8988T (cell line): ENCODE measurements at places on chromosomes 6 and 20.

- no peak for DNase-seq
Measured at GRCh38 chr6:132669690-132670291, 10.8 kb upstream of the TAAR1 start.

GRCh38 chr6:44563397-44563796 lies 175.9 kb downstream of the CDC5L start:
- DNase-seq: no peak

DNA sequence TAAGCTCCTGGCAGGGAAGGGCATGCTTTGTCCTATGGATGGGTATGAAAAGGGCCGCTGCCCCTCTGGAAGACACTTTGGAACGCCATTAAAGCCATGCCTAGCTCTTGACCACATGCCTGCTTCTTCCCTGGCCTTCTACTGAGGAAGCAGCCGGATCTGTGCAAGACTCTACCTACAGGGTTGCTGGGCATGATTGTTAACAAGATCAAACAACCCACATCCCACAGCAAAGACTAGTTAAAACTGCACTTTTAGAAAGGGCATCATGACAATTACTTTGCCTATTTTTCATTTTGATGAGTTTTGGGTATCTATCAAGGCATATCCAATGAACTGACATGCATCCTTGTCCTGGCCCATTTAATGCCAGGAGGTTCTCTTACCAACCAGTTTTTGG lies 25.5 kb downstream of the NSFL1C start:
- DNase-seq: no peak

DNA sequence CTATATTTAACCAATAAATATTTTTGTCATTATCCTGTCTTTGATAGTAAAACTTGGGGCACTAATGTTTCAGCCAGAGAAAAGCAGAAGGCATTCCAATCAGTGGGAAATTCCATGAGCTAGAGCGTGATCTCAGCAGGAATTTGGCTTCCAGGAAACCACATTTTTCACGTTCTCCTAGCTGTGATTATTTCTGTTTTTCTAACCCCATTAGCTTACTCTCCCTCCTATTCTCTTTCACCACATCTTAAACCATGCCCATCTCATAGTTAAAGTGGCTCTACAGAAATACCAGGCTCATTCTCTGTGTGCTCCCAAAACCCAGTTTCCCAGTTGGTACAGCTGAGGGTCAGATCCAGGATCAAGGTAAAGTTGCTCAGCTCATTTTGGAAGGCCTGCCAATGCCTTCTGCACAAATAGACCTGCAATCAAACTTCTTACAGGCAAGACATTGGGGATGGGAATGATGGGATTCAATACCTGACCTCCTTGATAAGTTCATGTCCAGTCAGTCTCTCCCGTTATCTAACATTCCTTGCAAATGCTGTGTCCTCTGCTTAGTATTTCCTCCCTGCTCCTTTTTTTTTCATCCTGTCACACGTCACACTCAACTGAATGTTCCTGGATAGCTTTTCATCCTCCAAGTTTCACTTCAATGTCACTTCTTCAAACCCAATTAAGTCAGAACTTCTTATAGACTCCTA lies 33.1 kb upstream of the TMEM30A start:
- DNase-seq: no peak

DNA sequence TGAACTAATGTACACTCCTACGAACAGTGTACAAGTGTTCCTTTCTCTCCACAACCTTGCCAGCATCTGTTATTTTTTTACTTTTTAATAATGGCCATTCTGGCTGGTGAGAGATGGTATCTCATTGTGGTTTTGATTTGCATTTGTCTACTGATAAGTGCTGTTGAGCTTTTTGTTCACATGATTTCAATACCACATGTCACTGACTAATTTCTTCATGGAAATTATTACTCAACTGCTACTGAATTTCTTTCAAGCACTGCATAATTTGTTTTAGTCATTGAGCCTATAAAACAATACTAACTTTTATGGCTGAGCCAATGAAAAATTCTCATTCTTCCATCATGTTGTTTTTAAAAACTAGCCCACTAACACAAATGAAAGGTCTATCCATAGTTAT lies 115.4 kb downstream of the FRK start:
- DNase-seq: no peak

GRCh38 chr6:6766230-6766905 lies 177.8 kb downstream of the LY86 start:
- DNase-seq: no peak

- no peak for DNase-seq
Measured at GRCh38 chr6:128713461-128713860, 169.5 kb upstream of the LAMA2 start.

- DNase-seq: no peak
Measured at GRCh38 chr6:30163090-30163917, at the start of gene TRIM15. Gene TRIM15 (plus strand): TSS chr6:30163546. CDS start chr6:30163685, 139 bp downstream.

DNA sequence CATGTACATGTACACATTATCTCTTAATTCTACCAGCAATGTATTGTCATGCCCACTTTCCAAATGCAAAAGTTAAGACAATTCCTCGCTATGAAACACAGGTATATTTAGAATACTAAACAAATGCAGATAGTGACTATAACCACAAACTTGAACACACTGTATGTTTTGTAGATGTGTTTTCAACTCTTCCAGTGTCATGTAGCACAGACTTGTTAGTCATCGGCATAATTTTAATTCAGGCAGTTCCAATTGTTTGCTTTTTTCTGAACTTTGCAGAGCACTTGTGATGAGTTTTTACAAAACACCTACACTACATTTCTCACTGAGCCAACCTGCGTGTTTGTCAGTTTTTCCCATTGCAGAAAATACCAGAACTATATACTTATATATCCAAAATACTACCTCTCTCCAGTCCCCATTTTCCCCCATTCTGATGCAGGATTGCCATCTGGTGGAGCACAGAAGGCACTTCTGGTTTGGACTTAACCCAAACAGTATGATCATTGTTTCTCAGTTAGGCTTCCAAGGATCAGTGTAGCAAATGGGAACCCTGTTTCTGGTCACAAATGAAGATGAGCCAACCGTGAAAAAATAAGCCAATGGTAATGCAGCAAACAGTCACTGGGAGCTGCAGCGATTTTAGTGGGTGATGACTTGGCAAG lies 143.4 kb downstream of the ADGRB3 start:
- no peak for DNase-seq

GRCh38 chr6:10453596-10453995 lies 38.7 kb upstream of the TFAP2A start:
- no peak for DNase-seq

- no peak for DNase-seq
Measured at GRCh38 chr6:33429750-33430052, 9.8 kb downstream of the SYNGAP1 start.

- DNase-seq: no peak
Measured at GRCh38 chr6:118939683-118940082, 4.7 kb upstream of the MCM9 start.

- no peak for DNase-seq
Measured at GRCh38 chr20:34585019-34585418, 26.5 kb downstream of the MAP1LC3A start.

DNA sequence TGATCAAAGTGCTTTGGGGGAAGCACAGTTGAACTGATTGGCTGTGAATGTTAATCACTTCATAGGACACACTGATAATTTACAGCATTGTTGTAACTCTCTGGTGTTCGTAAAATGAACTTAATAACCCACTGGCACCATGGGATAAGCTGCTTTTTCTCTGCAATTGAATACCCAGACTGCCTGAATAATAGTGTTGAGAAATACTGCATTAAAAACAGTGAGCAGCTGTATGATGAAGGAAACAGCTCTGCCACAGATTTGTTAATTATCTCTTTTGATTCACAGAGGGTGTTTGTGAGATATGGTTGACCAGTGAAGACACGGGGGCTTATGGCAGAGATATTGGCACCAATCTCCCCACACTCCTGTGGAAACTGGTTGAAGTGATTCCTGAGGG lies 420.9 kb downstream of the CDKAL1 start:
- DNase-seq: no peak

- no peak for DNase-seq
Measured at GRCh38 chr6:169935348-169935718, 183.9 kb downstream of the ERMARD start.

- DNase-seq: peak; percentile 92
Measured at GRCh38 chr20:3744806-3745685, 12.6 kb downstream of the HSPA12B start.

GRCh38 chr20:17519606-17520285 lies 11.4 kb downstream of the BFSP1 start:
- DNase-seq: no peak

GRCh38 chr20:3828798-3829197 lies 8.5 kb downstream of the AP5S1 start:
- no peak for DNase-seq

- peak; percentile 45 for DNase-seq
Measured at GRCh38 chr20:50085481-50086365, 27.2 kb downstream of the UBE2V1 start.

GRCh38 chr6:135861189-135861588 lies 9.7 kb downstream of the PDE7B start:
- no peak for DNase-seq
